Left colon (tissue), 2 donors: ENCODE measurements at places on chromosomes 2 and 18.

DNA sequence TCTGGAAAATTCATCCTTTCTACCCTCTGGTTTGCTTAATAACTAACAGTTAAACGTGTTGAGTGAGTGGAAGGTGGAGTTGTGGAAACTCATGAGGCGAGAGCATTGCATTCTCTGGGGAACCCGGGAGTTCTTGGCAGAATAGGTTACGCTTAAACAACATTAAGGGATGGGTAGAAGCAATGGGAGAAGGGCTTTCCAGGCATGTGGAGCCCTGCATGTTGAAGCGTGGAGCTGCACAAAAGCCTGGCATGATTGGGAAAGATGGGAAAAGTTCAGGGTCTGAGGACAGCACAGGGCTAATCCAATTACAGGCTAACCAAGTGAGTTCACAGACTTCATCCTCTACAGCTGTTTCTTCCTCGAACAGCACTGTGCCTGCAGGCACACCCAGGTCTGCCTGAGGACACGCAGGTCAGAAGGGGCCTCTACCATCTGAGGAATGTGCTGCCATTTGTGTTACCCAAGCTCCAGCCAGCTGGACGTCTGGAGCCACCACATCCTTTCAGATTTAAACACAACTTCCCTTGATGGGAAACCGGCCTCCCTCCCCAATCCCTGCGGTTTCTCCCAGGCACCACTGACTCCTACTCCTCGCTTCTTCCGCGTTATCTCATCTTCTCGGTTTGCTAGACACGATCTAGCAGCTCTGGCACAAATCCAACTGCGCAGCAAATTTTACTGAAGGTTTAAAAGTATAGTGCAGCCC lies 164.2 kb downstream of the ANTXR1 start:
- peak; percentile 41 for DNase-seq

DNA sequence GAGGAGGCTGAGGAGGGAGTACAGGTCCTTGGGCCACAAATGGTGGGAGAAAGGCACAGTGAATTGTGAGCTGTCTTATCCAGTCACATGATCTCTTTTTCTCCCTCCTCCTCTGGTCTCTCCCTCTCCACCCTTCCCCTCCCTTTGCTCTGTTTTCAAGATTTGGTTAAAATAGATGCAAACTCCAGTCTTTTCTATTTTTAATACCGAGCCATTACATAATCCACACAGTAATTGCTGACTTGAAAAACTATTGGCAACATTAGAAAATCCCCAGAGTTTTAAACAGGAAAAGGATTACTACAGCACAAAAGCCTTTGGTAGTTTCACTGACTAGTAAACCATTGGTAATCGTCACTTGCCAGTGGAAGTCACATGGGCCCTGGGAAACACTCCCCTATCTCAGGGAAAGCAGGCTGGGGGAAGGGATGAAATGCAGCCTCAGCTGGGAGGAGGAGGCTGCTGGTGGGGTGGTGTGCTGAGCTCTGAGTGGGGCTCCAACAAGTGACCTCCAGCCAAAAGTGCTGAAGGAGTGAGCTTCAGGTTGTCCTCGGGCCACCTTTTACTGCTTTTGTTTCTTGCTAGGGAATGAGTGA lies 57.4 kb upstream of the PCBP1 start:
- peak; percentile 33 for DNase-seq

- DNase-seq: no peak
Measured at GRCh38 chr2:14583059-14583458, 49.5 kb upstream of the LRATD1 start.

DNA sequence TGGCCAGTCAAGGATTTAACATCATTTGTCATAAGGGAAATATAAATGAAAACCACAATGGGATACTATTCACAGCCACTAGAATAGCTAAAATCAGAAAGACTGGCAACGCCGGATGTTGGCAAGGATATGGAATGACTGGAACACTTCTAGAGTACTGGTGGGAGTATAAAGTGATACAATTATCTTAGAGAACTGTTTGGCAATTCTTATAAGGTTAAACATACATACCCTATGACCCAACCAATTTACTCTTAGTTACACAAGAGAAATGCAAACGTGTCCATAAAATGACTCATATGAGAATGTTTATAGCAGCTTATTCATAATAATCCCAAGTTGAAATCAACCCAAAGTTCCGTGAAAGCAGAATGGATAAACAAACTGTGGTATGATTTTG lies 35.1 kb downstream of the MAPK4 start:
- peak; percentile 8 for DNase-seq

- no peak for DNase-seq
Measured at GRCh38 chr18:59921384-59921891, 21.6 kb downstream of the PMAIP1 start.

DNA sequence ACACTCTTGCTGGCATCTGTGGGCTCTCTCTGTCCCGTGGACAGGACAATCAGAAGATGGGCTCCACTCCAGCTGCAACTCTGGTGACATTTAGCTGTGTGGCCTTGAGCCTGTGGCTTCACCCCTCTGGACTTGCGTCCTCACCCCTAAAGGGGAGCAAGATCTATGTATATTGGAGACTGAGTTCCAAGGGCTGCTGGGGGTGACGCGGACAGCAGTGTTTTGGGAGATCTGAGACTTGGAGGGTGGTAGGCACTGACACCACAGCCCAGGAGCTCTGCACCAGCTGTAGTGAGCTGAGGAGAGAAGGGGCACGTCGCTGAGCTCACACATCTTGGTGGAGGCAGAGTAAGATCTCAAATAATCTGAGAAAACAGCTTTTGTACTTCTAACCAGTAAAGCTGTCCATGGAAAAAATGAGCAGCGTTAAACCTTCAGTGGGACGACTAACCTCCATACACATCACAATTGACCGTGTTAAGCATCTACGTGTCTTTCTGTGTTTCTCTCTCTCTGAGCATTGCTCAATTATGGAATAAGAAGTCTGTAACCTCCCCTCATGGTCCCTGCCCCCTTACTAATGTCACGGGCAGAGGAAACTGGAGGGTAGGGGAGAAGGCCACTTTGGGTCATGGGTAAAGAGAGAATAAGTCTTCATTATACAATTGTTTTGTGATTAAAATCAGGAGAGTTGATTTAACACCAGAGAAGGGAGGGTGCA lies 85.8 kb downstream of the SH3RF3 start:
- no peak for DNase-seq

DNA sequence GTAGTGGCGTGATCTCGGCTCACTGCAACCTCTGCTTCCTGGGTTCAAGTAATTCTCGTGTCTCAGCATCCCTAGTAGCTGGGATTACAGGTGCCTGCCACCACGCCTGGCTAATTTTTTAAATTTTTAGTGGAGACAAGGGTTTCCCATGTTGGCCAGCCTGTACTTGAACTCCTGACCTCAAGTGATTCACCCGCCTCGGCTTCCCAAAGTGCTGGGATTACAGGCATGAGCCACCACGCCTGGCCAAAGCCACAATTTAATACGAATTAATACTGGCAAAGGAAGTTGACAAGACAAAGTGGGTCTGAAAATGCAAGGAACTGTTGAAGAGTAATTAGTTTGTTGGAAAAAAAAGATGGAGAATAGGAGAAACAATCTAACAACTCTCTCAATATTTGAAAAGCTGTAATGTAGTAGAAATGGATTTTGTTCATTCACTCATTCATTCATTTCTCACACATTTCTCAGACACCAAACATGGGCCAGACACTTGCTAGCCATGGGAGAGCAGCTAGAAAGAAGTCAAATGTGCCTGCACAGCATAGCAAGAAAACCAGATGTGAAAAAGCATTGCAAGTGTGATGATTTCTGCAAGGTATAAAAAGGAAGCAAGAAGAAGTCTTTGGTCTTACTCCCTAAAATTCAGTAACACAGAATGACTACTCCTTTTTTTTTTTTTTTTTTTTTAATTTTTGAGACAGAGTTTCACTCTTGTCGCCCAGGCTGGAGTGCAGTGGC lies 39.4 kb upstream of the ATL2 start:
- no peak for DNase-seq

DNA sequence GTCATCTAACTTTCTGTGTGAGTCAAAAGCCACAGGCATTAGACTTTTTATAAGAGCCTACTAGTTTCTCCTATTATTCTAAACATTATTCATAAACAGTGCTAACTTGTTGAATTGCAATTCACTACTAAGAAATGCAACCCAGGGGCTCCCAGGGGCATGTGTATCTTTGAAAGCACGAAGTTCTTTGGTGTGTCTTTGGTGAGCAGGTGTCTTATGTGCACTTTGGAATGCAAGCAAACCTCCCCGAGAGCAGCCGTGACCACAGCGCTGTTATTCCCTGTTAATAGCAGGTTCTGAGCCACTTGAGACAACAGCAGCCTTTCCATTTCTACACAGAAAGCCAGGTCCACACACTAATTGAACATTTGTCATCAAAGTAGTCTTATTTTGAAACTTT lies 123.5 kb downstream of the PRKRA start:
- no peak for DNase-seq

DNA sequence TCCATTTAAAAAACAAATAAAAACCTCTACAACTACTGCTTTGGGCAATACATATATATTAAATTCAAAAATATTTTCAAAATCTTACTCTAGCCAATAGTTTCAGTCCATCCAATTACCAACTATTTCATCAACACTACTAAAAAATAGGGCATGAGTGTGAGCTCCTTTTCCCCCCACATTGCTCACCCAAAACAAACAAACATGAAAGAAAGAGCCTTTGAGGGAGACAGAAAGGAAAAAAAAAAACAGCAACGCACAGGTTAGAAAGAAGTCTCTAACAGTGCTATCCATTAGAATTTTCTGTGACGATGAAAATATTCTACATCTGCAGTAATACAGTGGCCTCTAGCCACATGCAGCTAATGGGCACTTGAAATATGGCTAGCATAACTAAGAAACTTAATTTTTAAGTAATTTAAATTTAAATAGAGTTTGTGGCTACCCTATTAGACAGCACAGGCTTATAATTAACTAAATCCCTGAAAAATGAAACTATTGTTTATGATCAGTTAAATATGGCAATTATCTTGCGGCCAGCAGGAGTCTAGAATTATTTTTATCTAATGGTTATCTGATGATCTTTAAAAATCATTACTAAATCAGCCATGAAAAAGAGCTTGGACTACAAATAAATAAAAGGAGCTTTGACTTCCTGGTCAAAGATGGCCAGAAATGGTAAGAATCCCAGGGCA lies 59.2 kb downstream of the RBMS1 start:
- no peak for DNase-seq

- DNase-seq: no peak
Measured at GRCh38 chr2:224110811-224111210, 71.7 kb upstream of the SERPINE2 start.

DNA sequence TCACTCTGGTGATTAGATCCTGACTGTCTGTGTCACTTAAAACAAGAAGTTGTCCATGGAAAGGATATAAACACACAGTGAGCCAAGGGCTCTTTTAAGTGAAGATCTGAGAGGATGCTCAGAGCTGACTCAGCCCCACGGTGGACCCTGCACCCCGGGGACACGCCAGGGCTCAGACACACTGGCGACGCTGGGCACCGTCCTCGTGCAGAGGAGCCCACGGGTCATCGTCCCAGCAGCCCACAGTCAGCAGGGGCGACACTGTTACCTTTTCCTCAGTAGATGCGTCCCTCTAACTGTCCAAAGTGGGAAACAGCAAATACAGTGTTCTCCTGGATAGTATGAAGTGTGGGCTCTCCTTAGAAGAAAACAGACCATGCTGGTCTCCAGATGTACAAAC lies 225.6 kb downstream of the HDAC4 start:
- DNase-seq: no peak

- DNase-seq: no peak
Measured at GRCh38 chr2:133458280-133458679, 110.0 kb downstream of the NCKAP5 start.

DNA sequence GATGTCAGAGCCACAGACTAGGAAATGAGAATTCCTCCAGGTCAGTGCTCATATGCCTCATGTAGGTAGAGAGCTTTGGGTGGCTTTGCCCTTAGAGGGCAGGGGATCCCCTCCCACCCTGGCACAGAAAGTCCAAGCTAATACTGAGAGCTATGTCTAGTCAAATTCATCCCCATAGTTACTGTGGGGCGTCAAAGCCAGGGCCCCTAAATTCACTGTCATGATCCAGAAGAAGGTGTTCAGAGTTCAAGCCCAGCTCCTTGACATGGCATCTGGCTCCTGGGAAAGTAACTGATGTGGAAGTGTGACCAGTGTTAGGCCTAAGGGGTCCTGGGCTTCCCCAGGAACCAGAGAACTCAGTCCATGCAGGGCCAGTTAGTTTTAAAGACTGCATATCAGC lies 1.8 kb downstream of the THNSL2 start:
- DNase-seq: no peak

DNA sequence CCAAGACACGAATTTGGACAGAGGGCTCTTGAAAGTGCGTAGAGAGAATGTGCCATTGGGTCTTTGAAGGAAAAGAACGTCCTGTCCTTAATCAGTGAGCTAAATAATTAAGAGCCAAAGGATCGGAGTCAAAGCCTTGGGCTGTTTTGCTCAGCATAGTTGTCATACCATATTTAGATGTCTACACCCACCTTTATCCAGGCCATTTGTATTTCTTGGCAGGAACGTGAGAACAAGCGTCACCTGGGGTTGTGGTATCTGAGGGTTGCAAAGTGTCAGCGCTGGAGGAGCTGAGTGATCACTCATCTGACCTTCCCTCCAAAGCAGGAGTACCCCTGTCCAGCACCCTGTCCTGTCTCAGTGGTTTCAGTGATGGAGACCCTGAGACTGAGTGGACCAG lies 4.5 kb downstream of the LPIN1 start:
- no peak for DNase-seq

DNA sequence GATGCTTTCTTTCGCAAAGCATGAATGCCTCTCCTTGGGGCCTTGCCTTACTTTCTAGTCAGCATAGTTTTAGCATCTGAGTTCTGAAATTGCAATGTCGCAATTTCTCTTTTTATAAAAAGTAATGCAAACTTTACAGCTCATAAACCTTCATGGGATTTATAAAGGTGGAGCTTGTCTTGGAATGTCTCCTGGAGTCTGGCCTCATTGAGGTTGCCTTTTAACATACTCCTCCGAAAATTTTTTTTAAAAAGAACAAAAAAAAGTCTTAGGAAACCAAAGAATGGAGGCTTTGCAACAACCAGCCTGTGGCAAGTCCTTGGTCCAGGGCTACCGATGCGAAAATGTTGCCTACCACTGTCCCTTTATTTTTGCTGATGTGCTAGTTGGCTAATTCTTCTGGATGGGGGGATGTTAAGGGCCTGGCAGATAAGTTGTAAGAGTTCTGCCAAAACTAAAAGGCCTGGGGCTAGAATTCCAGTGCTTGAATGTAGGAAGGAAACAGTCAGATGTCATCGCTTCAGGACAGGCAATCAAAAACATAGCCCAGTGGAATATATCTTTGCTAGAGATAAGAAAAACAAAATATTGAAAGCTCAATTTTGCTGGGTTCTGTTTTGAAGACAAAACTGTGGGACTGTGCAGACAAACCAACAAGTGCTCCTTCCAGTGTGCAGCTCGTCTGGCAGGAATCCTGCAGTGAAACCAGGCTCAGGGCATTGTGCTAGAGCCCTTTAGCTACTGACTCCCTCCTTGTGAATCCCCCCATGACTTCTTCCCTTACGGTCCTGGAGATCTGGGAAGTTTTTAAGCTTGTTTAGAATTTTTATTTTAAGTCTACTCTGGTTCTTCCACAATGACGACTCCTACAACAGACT lies 213.0 kb downstream of the PIEZO2 start:
- no peak for DNase-seq
